ENCODE measurements at places on chromosomes 11 and 22.

DNA sequence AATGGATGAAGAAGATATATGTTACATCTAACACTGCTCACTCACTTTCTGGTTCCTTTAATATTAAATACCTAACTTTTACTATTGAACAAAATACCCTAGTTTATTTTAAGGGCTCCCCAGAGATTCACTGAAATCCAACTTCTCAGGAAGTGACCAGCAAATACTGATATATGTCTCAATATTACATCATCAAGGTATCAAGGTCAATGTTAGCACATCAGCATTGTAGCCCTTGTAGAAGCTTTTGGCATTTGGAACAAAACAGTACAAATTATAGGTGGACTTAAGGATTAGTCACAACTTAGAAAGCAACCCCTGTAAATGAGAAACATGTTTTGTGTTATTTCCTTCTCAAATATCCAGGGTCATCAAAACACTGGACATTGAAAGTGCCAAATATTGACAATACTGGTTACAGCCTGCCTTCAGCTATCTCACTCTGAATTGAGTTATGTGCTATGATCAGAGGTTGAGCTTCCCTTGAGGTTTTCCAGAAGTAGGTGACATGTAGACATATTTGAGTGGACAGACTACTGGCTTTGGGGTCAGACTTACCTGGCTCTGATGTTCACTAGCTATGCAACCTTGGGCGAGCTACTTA lies 1.9 kb upstream of the ATL3 start:
- DNase-seq, result no peak

DNA sequence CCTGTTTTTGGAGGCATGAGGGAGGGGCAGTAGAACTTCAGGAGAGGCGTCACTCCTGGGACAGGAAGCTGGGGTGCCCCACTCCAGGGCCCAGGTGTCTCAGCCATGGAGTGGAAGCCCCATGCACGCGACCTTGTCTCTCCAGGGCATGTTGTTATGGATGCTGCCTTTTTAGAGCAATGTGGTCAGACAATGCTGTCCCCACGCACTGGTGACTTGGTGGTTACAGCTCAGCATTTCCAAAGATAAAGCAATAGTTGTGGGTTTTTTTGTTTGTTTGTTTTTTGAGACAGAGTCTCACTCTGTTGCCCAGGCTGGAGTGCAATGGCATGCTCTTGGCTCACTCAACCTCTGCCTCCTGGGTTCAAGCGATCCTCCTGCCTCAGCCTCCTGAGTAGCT lies 22.3 kb downstream of the EIF4G2 start:
- DNase-seq, result no peak

DNA sequence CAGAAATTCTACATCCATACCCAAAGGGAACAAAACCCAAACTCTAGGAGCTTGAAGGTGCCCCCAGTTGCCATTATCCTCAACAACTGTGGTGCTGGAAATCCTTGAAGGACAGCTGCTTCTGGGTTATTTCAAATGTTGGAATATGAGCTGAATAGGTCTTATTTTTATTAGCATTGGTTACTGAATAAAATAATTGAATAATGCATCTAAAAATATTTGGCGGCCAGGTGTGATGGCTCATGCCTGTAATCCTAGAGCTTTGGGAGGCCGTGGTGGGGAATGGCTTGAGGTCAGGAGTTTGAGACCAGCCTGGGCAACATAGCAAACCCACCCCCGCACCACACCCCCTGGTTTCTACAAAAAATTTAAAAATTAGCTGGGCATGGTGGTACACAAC lies 10.9 kb downstream of the PAMR1 start:
- no peak for DNase-seq

DNA sequence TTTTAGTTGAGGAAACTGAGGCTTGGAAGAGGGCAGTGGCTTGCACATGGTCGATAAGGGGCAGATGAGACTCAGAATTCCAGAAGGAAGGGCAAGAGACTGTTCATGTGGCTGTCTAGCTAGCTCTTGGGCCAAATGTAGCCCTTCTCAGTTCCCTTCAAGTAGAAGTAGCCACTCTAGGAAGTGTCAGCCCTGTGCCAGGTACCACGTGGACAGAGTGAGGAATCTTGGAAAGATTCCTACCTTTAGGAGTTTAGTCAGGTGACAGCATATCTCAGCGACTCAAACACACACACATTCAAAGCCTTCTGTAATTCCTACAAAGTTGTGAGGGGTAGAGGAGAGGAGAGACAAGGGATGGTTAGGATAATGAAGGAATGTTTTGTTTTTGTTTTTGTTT lies 18.3 kb downstream of the PIK3IP1 start:
- DNase-seq, result no peak

- no peak for DNase-seq
Measured at GRCh38 chr22:49668402-49668801, 159.3 kb downstream of the BRD1 start.

DNA sequence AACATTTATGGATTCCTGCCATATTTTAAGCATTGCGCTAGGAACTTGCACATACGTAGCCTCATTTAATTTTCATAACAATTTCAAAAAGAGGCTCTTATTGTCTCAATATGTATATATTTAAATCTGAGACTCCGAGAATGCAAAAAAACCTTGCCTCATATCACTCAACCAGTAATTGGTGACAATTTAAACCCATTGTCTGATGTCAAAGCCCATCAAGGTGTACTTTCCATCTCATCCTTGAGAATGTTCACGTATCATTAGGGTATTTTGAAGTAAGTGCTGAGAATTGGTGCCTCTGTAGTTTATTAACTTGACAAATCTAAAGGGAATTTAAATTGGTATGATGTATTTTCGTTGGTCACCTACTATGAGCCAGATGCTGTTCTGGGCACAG lies 136.5 kb downstream of the FAM76B start:
- DNase-seq, result no peak

DNA sequence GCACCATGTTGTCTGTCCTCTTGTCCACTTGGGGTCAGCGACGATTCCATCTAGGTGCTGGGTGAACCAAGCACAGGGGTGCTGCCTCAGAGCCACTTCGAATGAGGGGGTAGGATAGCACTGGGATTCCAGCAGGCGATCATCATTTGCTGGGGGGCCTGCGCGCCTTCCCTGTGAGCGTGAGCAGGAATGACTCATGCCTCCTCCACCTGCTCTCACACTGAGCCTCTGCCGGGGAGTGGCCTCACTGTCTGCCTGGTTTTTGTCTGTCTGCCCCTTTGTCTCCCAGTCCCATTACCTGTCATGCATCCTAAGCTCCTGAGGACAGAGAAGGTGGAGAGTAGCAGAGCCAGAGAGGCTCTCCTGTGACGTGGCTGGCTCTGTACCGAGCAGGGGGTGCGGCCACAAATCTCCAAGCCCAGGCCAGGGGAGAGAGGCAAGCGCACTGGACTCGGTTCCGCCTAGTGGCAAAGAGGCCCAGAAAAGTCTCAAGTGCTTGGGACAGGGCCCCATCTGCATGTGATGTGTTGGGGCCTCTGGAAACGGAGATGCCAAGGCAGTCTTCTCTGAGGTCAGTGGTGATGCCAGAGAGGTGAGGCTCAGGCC lies 30.8 kb downstream of the RSPH14 start:
- DNase-seq, result no peak

DNA sequence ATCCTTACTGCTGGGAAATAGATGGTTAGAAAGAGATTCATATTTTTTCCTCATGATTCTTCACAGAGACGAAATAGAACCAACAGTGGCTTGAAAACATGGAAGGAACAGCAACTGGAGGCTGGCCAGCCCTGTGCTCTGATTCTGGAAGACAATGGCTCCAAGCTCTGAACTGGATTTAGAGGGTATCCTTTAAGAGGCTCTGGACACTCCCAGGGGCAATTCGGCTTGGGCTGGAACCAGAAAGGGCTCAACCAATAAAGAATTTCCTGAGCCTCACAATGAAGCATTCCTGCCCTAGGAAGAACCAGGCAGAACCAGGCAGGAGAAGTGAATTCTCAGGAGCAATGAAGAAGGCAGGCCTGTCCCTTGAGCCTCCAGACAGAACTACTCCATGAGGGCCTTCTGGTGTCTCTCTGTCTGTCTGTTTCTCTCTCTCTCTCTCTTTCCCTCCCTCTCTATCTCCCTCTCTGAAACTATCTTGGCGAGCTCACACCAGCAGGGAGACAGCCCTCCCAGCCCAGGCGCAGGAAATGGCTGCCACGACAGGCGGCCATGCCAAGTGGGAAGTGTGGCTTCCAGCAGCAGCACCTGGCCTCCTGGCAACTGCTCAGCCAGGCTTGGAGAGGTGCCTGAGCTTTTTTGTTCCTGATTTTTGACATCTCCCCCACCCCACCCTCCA lies 93.3 kb downstream of the RCN1 start:
- DNase-seq, result no peak

DNA sequence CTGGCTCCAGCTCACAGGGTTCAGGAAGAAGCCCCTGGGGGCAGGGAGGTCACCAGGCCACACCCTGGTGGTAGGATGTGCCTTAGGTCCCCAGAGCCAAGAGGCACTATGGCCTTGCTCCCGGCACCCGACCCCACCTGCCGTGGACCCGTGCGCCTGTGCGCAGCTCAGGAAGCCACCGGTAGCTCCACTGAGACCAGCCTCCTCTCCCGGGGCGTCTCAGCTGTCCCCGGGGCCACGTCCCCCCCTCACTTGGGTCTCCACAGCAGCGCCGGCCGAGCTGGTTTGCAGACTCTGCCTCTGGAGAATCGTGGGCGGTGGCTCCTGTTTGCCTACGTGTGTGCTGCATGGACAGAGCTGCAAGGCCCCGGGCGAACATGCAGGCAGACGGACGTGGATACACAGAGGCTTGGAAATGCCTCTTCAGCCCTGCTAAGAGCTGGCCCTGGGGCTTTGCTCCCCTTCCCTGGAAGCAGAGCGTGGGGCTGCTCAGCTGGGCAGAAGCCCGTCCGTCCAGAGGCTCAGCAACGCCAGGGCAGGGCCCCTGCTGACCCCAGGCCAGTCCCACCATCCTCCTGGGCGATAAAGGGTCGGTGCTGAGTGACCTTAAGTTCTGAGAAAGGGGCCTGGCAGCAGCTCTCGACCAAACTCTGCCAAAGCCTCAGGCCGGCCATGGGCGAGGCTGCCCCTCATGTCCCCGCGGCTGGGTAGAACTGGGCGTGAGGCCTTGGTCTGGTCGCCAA lies 15.3 kb upstream of the MUC5B start:
- DNase-seq, result no peak

DNA sequence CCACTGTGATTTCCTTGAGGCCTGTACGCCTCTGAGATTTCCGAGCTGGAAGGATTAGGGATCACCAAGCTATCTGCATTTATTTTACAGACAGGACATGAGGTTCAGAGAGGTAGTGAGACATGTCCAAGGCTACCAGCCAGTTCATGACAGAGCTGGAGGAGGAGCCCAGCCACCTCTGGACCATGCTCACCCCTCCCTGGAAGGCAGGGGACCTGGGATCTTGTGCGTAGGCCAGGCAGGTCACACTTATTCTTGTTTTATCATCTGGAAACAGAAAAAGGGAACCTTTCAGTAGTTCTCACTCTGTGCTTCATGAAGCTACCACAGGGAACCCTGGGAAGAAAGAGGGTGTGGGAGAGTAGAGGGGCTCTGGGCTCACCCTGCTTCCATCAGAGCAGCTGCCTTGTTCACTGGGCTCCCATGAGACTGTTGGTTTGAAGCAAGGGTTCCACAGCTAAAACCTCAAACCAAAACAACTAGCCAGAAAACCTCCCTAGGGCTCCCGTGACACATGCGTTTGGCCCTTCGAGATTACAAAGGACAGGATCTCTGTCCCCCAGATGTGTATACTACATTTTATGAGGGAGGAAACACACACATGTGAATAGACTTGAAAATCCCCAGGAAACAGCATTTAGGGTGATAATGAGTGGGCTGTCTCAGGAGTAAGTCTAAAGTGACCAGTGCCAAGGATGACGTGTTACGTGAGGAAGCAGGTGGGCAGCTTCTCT lies 106.4 kb downstream of the DSCAML1 start:
- no peak for DNase-seq

GRCh38 chr11:118321386-118322082 lies 17.0 kb downstream of the CD3E start:
- DNase-seq, result no peak

- no peak for DNase-seq
Measured at GRCh38 chr11:67635231-67635521, 4.4 kb downstream of the TBX10 start.

Data from NCI-H1048 (cell line).